AG09309 (cell line): ENCODE measurements at places on chromosomes 6 and 20.

DNA sequence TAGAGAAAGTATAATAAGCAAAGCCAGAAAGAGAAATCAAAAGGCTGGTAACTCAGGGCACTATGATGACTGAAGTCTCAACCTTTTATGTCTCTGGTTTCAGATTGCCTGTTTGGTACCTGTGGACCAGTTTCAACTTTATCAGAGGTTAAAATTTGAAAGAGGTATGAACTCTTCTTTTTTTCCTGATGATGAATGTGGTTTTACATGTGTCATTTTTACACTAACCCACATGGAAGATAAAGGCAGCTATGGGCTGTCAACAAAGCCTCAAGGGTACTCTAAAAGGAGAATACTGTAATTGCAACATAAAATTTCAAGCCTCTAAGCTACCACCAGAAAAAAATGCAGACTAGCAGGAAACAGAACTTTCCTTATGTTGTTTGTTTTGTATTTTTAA is 52.4 kb downstream of the RNF144B start:
- DNase-seq: no peak

GRCh38 chr6:39215640-39216158 is 13.6 kb downstream of the KCNK5 start:
- no peak for DNase-seq

GRCh38 chr6:28446818-28447511 is 3.7 kb upstream of the ZSCAN23 start:
- DNase-seq: no peak

GRCh38 chr20:43667341-43668132 is 623 bp downstream of the MYBL2 start:
- no peak for DNase-seq

GRCh38 chr20:62793757-62794006 is 2.6 kb upstream of the MRGBP start:
- DNase-seq: no peak

DNA sequence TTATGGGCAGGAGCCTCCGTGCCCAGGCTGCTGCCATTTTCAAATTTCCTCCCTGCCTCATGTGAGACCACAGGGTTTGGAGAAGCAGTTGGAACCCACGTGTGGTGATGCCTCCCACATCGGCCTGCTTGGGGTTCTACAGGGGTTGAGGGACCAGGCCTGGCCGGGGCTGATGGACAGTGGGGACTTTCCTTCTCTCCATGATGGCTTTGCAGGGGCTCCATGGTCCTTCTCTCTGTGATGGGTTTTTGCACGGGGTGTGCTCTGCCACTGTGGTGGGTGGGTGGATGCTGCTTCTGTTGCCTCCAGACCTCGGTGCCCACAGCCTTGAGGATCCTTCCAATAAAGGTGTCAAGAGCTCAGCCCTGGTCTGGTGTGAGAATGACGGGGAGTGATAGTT is 54.4 kb downstream of the ADNP start:
- DNase-seq: no peak

DNA sequence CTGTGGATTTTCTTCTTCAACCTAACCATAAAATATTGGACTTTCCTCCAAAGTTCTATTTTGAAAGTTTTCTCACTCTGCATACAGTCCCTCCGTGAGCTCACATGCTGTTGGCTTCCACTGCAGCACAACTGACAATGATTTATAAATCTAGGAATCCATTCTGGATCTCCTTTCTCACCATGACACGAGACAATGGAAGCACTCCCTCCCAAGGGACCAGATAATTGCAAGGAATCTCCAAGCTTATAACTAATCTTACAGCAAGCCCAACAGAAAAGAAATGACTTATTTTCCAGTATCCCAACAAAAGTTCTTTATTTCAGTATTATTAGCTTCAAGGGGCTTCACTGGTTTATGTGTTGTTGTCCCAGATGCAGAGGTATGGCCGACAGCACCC is 729.0 kb downstream of the RFPL4B start:
- DNase-seq: no peak

GRCh38 chr6:80380566-80380965 is 274.1 kb downstream of the BCKDHB start:
- no peak for DNase-seq

GRCh38 chr6:168305863-168306262 is 13.7 kb downstream of the DACT2 start:
- no peak for DNase-seq

- no peak for DNase-seq
Observed at GRCh38 chr6:106098383-106099234, 12.5 kb downstream of the PRDM1 start.

DNA sequence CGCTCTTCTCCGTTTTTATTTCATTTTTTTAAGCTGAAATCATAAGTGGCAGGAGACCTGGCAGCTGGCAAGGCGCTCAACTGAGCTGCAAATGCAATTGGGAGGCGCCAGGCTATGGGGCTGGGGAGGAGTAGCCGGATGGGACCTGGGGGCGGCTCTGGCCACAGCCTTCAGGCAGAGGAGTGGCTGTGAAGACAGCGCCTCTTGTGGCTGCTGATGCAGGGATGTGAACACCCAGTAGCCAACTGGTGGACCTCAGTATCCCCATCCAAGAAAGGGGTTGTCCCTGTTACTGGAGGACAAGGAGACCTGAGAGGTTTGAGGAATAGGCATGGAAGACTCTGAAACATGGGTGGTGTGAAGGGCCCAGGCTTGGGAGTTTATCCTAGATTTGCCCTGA is 12.6 kb downstream of the KCNK17 start:
- no peak for DNase-seq

DNA sequence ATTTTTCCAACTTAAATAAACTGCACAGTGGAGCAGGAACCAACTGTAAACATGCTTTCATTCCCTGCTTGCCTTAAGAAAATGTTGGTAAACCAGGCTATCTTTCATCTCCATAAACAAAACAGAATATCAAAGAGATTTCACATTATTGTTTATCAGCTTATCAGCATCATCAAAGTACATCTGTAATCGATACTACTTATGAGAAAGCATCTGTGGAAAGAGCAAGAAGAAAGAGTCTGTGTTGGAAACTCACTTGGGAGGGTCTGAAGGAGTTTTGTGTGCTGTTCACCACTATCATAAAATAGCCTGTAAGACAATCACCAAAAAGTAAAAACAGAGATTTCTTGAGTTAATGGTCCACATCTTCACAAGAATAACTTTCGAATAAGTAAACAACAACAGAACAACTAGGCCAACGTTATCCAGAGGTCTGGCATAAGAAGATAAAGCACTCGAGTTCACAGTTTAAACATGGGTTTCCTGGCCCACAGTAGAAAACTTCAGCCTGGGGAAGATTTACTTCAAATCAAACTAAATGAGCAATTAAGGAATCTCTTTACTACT is 47.9 kb downstream of the EPB41L2 start:
- DNase-seq: no peak

- no peak for DNase-seq
Observed at GRCh38 chr6:21753241-21754108, 159.9 kb downstream of the SOX4 start.

- DNase-seq: no peak
Observed at GRCh38 chr6:53792973-53793317, 1.9 kb upstream of the LRRC1 start.

DNA sequence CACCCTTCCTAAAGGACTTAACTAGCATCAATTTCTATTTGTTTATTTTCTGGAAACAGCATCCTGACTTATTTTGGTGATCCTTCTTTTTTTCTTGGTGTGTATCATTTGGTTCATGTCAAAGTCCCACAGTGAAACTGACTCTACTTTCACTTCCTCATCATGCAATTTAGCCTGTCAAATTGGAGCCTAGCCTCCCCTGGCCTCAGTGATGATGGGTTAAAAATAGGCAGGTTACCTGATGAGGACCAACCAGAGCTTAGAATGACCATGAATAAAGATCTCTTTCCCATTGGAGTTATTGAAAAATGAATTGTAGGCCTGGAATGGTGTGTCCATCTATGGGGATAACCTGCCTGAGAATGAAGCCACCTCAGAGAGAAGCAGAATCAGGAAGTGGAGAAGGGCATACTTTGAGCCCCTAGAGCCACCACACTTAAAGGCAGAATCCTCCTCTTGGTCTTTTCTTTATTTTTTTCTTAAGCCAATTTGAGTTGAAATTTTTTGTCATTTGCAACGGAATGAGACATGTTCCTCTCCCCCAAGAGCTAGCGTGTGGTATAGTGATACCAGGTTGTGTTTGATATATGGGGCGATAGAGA is 105.6 kb downstream of the BTBD3 start:
- DNase-seq: no peak

- DNase-seq: no peak
Observed at GRCh38 chr6:41177287-41177686, 14.4 kb upstream of the TREM2 start.

DNA sequence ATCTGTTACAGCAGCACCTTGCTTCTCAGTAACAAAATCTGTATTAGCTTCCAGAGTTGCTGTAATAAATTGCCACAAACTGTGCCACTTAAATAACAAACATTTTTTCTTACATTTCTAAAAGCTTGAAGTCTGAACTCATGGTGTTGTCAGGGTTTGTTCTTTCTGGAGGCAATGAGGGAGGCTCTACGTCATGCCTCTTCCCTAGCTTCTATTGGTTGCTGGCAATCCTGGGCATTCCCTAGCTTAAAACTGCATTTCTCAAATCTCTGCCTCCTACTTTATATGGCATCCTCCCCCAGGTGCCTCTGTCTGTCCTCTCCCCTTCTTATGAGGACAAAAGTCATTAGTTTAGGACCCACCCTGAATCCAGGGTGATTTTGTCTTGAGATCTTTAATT is 41.6 kb upstream of the TMEM244 start:
- no peak for DNase-seq

- DNase-seq: no peak
Observed at GRCh38 chr6:12423832-12424231, 133.7 kb downstream of the EDN1 start.

DNA sequence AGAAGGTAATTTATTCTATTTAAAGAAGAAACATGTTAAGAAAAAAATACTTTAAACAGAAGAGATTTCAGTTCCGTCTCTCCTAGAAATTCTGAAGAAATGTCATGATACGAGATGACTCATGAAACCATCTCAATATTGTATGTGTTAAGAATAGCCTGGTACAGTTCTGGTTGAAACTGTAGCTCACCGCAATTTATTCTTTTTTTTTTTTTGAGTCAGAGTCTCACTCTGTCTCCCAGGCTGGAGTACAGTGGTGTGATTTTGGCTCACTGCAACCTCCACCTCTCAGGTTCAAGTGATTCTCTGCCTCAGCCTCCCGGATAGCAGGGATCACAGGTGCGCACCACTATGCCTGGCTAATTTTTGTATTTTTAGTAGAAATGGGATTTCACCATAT is 103.3 kb downstream of the ARHGAP18 start:
- no peak for DNase-seq
